ENCODE measurements at places on chromosomes 5 and 9.

GRCh38 chr5:177426566-177427210, at the start of gene GRK6:
GRK6 (plus strand) TSS chr5:177426676; CDS start chr5:177426846, 170 bp downstream.
- peak; percentile 90 for DNase-seq

GRCh38 chr5:127506616-127507015, 10.8 kb upstream of the PRRC1 start:
- no peak for DNase-seq

DNA sequence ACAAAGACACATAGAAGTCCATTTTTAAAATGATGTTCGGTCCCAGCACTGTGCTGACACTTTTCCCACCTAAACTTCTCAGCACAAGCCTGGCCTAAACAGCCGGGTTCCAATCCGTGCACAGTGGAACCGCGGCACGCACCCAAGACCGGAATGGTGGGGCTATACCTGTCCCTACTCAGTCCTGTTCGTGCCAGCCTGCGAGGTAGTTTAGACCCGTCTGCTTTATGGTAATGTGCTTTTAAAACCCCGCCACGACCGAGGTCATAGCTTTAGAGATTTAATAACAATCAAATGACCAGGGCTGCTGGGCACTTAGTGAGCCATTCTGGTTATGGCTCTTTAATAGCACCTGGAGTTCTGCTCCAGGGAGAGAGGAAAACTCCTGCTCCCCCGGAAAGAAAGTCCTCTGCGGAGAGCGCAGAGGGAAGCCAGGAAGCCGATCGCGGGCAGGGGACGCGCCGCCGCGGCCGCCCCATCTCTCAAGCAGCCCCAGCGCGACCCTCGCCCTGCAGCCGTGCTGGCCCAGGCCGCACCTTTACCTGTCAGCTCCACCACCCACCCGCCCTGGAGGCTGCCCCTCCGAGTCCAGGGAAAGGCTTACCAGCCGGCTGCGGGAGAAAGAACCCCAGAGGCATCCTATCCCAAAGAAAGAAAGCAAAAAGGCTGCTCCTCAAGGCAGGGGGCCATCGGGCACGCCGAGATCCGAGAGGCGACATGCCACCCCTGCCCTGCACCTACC, 511 bp downstream of the ARL15 start:
- DNase-seq, result peak; percentile 67

GRCh38 chr9:91138760-91139159, 223.0 kb downstream of the AUH start:
- no peak for DNase-seq

- no peak for DNase-seq
Measured at GRCh38 chr5:155128786-155129512, 115.4 kb downstream of the KIF4B start.

- no peak for DNase-seq
Measured at GRCh38 chr5:39363217-39363616, 1.1 kb downstream of the C9 start.

- DNase-seq, result peak; percentile 36
Measured at GRCh38 chr5:179439181-179439985, 94.1 kb upstream of the ADAMTS2 start.

DNA sequence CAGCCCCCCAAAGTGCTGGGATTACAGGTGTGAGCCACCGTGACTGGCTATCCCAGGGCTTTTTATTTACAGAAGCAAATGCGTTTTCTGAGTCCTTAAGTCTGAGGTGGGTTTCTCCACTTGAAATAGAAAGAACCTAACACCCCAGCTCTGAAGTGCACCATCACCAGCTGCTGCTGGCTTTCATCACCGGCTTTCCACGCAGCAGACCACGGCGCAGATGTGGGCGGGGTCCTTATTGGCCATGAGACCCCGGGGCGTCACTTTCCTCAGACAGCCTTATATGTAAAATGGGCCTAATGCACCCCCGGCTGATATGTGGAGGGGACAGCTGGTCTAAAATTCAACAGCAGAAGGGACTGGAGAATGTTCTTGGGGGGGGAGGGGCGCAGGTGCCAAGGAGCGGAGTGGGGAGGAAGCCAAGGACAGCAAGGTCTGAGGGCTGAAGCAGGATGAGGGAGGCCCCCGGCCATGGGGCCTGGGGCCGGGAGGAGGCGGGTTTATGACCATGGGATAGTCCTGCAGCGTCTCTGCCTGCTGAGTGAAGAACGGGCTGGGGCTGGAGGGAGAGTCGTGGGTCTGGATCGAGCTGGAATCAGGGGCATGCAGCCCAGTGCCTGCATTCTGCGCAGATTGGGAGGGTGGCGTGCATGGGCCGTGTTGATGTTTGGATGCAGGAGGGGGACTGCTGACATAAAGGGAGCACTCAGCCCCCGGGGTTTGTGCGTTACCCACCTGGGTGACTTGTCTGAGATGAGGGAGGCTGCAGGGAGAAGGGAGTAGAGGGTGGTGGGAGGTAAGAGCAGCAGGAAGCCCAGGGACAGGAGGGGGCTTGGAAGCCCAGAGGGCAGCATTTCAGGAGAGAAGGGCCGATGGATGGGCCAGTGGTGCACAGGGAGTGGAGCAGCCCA, 30.2 kb downstream of the RASGEF1C start:
- no peak for DNase-seq

DNA sequence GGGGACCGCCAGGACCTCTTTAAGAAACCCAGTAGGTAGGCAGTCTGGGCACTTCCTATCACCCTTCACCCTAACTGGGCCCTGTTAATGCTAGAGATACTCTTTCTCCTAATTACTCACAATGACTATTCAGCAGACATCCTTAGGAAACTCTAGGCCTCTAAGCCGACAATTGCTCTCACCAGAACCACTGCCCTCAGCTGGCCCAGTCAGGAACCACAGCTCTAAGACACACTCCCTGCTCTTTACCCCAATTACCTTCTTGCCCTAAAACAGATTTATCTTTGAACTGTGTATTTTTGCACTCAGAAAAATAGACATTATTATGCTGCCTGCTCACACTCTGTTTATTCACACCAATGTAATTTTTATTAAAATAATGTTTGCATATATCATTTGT, 432.6 kb upstream of the SLC30A5 start:
- DNase-seq, result peak; percentile 58

All from mucosa of descending colon (tissue), 3 donors.